ENCODE measurements at places on chromosomes 6 and 20.
A peak's percentile ranks its signal among the peaks of the same experiment; 100 is the strongest.

GRCh38 chr6:48670546-48670945, 559.5 kb upstream of the PTCHD4 start:
- DNase-seq: no peak

- DNase-seq: no peak
Observed at GRCh38 chr6:125164696-125165095, 11.1 kb downstream of the TPD52L1 start.

- no peak for DNase-seq
Observed at GRCh38 chr6:57822896-57823358, 505.5 kb downstream of the PRIM2 start.

DNA sequence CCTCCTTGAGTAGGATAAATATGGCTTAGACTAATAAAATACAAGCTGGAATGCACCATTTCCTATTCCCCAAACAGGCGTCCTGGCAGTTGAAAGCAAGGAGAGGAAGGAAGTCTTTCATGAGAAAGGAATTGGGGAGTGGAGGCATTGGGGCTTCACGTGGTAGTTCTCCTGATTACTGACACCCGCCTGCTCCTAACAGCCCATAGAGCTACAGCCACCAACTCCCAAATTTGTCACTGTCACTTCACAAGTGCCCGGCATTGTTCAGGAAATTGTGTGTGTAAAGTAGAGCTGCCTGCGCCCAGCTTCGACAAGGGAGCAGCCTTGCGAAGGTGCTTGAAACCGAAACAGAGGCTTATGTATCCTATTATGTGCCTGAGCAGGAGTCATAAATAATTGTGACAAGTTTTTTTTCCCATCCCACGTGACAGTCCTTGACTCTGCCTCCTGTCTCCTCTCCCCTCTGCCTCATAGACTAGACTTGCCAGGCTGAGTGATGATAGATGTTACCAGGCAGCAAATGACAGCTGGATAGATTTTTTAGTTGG, 301.7 kb upstream of the ZFP64 start:
- DNase-seq: peak; percentile 6

DNA sequence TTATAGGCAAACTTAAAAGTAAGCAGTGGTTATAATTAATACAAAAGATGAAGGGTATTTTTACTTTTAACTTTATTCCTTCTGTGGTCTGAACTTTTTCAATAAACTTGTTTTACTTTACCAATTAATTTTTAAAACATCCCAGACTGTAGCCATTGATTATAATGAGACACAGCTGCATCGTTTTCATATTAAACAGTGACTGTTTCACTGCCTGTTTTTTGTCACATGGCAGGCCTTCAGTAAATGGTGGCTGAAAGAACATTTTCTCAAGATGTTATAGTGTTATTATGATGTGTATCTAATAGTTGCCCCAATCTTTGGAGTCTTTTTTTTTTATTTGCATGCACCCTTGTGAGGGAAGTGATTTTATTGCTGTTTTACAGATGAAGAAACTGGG, 95.1 kb downstream of the PLCB4 start:
- DNase-seq: no peak

DNA sequence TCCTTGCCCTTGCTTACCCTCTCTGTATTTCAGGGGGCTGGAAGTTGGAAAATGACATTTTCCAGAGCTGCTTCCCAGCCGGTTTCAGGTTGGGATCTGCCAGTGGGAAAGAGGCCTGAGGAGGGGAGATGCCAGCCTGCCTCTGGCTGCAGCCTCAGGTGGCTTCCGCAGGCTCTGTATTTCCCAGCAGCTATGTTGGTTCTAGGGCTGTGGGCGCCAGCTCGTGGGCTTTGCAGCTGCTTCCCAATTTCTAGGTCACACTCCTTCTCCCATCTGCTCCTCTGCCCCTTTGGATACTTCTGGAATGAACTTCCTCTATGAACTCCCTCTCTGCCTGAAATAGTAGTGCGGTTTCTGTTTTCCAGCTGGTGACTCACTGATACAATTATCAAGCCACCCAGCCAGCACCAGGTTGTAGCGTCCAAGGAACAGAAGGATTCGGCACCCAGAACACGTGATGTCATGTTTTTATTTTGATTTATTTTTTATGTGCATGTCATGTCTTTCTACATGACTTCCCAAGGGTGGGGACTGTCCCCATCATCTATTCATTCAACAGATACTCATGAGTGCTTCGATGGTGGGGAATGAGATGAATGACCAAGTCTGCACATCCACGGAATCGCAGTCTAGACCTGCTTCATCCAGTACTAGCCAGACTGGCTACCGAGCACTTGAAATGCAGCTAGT, 38.0 kb downstream of the TGM2 start:
- no peak for DNase-seq

- DNase-seq: no peak
Observed at GRCh38 chr6:37013516-37014491, 8.3 kb downstream of the FGD2 start.

Measured in CD4-positive, alpha-beta T cell treated with Interleukin-2 at 100 ng/mL for 4 hours (primary cell).